Fibroblast of villous mesenchyme (primary cell): ENCODE measurements at places on chromosomes 2 and 18.

- no peak for DNase-seq
Observed at GRCh38 chr2:132849118-132849517, 179.1 kb upstream of the LYPD1 start.

- DNase-seq: no peak
Observed at GRCh38 chr18:34158881-34159690, 65.6 kb downstream of the NOL4 start.

GRCh38 chr2:165203689-165204559 lies at the start of gene SCN3A:
Gene SCN3A, minus strand, starts transcription at chr2:165204050. Its CDS starts 27,656 bp downstream, at chr2:165176394.
- DNase-seq: peak; percentile 34

GRCh38 chr2:230209422-230210051 lies 10.2 kb downstream of the SP110 start:
- DNase-seq: no peak

DNA sequence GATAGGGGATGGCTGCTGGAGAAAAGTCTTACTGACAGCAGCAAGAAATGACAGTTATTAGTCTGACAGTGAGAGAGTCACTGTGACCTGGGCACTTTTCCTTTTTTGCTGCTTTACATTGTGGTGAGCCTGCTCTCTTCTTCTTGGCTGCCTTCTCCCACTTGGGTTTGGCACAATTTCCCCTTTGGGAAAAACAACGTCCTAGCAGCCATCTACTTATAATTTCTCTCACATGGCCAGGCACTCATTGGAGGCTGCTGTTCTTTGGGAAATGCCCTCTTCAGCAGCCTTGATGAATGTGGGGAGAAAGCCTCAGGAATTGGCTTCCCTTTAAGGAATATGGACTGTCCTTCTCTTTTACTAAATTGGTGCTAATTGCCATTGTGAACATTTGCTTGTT lies 60.4 kb upstream of the SLC1A4 start:
- DNase-seq: no peak

DNA sequence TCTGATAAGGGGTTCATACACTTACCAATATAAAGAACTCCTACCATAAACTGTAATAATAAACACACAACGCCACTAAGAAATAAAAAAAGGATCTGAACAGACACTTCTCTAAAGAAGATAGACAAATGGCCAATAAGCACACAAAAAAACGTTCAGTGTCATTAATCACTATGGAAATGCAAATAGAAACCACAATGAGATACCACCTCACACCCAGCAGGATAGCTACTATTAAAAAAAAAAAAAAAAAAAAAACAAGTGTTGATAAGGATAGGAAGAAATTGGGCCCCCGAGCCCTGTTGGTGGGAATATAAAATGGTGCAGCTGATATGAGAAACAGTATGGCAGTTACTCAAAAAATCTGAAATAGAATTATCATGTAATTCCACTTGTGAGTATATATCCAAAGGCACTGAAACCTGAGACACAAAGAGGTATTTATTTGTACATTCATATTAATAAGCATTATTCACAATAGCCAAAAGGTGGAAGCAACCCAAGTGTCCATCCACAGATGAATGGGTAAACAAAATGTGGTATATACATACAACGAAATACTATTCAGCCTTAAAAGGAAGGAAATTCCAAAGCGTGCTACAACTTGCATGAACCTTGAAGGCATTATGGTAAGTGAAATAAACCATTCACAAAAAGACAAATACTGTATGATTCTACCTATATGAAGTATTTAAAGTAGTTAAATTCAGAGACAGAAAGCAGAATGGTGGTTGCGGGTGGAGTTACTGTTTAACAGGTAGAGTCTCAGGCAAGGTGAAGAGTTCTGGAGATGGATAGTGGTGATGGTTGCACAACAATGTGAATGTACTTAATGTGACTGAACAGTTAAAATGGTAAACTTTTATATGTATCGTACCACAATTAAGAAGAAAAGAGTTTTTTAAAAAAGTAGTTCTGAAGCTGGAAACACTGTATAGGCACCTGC lies 17.9 kb downstream of the REV1 start:
- DNase-seq: no peak

DNA sequence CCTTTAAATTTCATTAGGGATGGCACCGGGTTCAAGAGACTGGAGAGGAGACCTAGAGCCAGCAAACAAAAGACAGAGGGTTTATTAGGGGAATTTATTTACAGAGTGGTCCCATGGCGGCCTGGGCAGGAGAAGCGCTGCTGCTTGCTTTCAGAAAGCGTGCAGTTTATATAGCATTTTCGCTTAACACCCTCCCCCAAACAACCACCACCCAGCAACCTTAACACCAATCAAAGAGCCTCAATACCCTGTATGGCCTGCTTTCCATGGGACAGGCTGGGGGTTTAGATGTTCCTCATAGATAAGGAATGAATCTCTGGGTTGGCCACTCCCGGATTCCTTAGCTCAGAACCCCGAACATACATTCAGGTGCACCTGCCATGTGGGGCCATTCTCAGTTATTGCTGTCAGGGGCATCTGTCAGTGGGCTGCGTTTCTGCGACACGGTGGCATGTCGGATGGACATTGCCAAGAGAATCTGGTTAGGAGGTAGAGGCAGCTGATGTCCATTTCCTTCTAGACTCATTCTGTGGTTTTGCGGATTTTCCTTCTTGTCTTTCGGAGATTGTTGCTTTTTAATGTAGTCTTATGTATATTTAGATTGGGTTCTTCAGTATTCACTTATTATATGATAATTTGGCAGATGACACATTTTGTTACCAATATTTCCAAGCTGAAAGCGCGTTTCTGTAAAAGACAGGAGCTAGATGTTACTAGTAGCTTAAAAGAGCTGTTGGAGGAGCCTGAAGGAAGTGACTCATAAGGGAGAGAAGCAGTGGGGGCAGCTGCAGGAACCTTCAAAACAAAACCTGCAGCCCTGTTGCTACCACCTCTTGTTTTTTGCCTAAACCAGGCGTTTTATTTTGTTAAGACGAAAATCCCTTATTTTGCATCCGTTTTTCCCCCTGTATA lies 7.2 kb downstream of the AGAP1 start:
- DNase-seq: peak; percentile 68

GRCh38 chr2:23235736-23236135 lies 149.2 kb upstream of the KLHL29 start:
- no peak for DNase-seq

DNA sequence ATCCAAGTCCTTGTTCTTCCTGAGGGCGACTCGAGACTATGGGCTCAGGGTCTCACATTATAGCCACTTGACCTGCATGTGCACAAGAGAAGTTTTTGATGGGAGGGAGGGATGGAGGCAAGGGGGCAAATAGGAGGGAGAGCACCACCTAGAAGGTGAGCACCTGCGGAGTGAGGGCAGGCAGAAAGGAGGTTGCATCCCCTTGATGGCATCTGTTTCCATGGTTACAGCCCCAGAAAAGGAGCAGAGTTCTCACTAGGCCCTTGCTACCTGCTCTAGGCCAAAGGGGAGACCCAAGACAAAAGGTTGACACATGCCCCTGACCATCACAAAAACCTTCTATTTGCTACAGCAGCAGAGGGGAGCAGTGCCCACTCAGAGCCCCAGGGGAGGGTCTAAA lies 131.5 kb upstream of the SERTAD2 start:
- no peak for DNase-seq

GRCh38 chr18:12694032-12694431 lies 8.5 kb downstream of the CEP76 start:
- DNase-seq: no peak

DNA sequence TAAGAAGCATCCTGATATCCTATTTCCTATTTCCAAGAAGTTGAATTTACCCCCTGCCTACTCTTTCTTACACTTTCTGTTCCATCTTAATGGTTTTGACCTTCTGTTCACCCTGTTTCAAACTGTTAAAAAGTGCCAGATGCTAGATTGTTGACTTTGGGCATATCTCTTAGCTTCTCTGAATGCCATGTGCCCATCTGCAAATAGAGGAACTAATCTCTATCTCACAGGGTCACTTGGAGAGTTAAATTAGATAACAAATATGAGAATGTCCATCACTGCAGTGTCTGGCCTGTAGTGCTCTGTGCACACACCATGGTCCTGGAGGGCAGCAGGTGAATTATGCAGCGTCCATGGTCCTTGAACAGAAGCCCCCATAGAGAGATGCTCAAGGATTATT lies 83.8 kb downstream of the LRATD1 start:
- no peak for DNase-seq

- no peak for DNase-seq
Observed at GRCh38 chr2:121884078-121884477, 128.6 kb downstream of the TSN start.

DNA sequence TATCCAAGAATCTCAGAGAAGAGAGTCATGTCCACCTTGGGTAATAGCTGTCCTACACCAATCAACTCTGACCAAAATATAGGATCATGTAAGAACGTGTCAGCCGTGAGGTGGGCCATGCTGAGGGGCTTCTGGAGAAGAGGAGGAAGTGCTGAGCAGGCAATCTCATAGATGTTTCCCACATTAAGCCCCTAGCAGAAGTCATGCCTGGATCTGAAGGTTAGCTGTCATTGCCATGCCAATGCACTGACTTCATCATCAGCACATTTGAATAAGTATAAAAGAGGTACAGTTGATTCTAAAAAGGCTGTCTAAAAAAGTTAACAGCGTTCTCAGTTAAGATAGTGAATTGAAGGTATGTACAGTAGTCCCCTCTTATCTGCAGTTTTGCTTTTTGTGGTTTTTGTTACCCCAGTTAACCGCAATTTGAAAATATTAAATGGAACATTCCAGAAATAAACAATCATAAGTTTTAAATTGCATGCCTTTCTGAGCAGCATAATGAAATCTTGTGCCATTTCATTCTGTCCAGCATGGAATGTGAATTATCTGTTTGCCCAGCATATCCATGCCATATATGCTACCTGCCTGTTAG lies 67.2 kb upstream of the TMEM17 start:
- DNase-seq: no peak

DNA sequence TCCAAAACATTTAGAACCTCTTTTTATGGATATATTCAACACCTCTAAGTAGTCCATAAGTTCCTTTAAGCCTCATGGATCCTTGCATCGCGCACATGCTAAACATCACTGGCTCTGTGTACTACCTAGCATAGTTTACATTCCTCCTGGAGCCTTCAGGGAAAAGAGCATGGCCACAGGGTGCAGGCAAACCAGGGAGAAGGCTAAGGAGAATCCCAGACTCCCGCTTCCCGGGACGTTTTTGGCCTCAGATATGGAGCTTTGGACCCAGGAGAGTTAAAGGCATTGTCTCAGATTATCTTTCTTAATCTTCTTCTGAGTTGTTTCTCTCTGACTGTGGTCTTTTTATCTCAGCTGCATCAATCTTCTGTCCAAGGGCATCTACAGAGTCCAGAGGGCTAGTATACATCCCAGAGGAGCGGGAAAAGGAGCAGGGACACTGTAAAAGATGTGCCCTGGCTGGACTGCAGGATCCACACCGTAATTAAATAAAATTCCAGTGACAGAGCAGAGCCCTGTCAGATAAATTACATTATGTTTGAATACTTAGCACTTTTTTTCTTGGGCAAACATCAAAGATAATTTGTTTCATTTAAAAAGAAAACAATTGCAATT lies 36.9 kb downstream of the RIT2 start:
- no peak for DNase-seq

- no peak for DNase-seq
Observed at GRCh38 chr2:1421731-1422130, 8.5 kb downstream of the TPO start.

DNA sequence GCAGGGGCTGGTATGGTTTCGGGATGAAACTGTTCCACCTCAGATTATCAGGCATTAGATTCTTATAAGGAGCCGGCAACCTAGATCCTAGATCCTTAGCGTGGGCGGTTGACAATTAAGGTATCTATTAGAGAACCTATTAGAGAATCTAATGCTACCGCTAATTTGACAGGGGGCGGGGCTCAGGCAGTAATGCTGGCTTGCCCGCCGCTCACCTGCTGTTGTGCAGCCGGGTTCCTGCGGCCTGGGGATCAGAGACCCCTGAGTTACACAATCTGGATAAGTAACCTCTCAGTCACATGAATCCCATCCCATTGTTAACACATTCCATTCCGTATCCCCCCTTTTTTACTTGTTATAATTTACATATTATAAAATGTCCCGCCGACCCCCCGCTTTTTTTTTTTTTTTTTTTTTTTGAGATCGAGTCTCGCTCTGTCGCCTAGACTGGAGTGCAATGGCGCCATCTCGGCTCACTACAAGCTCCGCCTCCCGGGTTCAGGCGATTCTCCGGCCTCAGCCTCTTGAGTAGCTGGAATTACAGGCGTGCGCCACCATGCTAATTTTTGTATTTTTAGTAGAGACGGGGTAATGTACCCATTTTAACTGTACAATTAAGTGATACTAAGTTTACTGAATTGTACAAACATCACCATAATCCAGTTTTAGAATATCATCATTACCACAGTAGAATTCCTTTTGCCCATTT lies 42.0 kb upstream of the GPD2 start:
- DNase-seq: no peak

DNA sequence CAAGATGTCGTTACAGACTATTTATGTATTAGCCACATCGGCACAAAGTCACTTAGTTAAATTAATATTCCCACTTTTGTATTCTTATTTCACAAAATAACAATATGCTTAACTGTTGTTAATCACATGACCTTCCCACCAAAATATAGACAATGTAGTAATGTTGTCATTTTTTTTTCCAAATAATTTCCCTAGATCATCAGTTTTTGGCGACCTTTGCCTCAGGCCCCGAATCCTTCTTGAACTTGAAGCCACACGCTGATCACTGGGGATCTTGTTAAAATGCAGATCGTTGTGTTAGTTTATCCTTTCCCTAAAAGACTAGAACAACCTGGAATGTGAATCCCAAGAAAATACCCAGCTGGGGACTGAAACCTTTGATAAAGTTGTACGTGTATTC lies 497.6 kb downstream of the SUCLG1 start:
- no peak for DNase-seq

- DNase-seq: peak; percentile 9
Observed at GRCh38 chr2:174088706-174089460, 123.7 kb upstream of the SP3 start.

- DNase-seq: no peak
Observed at GRCh38 chr2:209600341-209601171, 171.1 kb upstream of the UNC80 start.
